ENCODE measurements at places on chromosomes 13 and 19.

DNA sequence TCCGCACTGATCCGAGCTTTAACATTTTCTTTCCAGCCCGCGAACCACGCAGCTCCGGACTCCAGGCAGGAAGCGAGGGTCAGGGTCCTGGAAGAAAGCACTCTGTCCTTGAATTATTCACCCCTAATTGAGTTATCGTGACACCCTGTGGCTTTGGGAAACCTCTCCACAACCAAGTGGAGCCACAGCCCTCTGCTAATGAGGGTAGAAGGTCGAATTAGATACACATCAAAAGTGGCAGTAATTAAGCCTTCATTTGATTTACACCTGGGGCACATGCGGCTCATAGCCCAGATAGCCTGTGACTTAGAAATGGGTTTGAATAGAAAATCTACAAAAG lies 15.9 kb upstream of the RNF17 start:
- DNase-seq: no peak

DNA sequence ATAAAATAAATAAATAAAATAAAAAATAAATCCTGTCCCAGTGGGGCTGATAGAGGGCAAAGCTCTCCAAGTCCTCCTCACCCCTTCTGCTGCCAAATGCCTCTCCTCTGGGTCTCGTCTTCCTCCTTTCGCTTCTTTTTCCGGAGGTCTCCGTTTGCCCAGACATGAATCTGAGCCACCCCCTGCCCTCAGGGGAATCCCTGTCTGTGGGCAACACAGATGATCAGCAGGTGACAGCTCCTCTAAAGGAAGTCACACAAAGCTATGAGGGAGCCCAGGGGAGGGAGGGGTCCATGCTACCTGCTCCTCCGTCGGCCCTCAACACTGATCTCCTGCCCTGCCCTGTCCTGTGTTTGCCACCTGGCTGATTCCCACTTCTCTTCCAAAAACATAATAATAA lies 479 bp downstream of the TMEM150B start:
- no peak for DNase-seq

DNA sequence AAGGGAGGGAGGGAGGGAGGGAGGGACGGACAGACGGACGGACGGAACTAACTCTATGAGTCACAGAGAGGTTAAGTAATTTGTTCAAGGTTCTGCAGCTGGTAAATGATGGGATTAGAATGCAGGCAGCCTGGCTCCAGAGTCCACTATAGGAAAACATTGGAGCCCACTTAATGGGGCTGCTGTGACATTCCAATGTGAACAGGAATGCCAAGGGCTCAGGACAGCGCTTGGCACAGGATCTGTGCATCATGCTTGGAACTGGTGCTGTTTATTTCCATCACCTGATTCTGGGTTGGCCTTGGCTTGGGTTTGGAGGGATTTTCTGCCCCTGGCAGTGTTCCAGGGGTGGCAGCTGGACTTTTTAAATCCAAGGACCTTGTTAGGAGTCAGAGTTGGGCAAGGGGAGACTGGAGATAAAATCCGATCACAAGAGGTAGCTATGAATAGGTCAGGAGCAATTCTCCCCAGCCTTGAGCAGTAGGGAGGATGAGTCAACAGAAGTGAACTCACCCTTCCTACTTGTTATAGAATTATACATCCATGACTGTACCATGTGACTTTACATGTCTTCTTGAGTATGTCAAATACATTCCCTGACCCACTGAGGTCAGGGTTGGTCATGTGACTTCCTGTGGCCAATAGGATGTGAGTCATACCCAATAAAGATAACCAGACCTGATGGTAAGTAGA lies 7.8 kb upstream of the HIF3A start:
- DNase-seq: no peak

DNA sequence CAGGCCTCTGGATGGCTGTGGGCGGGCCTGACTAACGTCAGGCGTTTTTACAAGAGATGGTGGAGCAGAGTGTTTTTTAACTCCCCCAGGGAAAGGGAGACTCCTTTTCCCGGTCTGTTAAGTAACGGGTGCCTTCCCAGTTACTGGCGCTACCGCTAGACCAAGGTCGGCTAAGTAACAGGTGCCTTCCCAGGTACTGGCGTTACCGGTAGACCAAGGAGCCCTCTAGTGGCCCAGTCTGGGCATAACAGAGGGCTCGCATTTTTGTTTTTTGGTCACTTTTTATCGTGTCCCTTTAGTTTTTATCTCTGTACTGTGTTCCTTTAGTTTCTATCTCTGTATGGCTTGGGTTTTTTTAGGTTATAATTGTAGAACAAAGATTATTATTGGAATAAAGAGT lies 10.0 kb downstream of the ZNF383 start:
- DNase-seq: peak; percentile 49

GRCh38 chr19:41784312-41784711 lies 12.1 kb upstream of the CEACAM3 start:
- no peak for DNase-seq

- DNase-seq: no peak
These were observed 227 bp downstream of the OVOL3 start for GRCh38 chr19:36111200-36111539.

- DNase-seq: peak; percentile 51
These were observed 2.3 kb upstream of the C1QTNF9B start for GRCh38 chr13:23899555-23899954.

- no peak for DNase-seq
These were observed 62.4 kb downstream of the AKAP11 start for GRCh38 chr13:42334329-42334706.

DNA sequence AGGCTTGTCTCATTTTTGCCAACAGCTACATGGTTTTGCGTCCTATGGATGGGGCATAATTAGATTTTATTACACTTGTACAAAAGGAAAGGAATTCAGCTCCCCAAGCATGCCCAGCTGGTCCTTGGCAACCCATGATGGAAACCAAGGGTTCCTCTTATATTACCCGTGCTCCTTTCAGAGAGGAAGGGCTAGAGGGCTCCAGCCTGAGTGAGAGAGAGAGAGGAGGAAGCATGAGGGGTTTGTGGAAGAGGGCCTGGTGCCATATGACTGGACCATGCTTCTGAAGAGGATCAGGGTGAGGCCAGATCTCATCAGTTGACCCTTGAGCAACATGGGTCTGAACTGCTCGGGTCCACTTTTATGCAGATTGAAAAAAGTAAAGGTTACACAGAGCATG lies 3.5 kb upstream of the RPS9 start:
- DNase-seq: no peak

DNA sequence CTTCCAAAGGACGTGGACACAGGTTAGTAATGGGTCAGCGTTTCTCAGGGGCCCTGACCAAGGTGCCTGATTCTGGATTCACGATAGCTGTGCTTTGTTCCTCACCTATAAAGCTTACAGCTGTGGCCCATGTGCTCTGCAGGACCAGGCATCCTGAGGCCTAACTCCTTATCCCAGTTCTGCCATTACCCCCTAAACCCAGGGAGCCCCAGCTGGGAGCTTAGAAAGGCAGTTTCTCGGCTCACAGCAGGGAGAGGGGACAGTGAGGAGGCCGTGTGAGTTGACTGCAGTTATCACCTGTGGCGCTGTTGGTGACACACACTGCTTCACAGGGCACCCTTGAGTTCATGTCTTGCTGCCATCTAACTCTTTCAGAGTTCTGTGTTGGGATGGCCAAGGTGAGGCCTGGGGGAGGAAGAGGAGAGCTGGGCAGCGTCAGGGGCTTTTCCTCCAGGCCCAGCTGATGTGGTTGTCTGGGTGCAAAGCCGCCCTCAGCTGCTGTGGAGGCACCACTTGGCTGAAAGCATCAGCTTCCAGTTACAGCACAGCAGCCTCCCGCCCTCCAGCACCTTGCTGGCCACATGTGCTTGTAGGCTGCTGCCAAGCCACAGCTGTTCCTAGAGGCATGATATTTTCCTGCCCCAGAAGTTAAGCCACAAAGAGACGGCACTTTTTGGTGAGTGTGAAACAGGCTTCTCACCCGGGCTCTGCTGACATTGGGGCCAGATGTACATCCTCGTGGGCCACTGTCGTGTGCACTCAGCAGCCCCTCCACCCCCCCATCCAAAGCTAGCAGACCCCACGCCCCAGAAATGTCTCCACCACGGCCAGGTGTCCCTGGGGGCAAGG lies 99.6 kb upstream of the MCF2L start:
- no peak for DNase-seq

DNA sequence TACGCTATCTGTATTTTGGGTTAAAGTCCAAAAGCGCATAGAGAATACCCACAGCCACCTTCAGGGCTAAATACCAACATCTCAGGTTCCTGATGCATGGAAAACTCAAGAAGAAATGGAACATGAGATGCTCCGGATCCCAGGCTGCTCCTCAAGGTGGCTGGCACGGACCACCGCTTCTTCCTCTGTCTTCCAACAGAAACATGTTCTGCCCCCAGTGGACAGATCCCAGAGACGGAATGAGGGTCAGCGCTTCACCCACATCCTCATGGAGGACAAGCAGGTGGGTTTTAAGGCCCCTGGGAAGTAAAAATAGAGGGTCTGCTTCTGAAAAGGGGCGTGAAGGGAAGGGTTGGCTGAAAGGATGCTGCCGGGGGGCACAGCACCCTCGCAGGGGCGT lies 17.3 kb downstream of the COL4A1 start:
- no peak for DNase-seq

DNA sequence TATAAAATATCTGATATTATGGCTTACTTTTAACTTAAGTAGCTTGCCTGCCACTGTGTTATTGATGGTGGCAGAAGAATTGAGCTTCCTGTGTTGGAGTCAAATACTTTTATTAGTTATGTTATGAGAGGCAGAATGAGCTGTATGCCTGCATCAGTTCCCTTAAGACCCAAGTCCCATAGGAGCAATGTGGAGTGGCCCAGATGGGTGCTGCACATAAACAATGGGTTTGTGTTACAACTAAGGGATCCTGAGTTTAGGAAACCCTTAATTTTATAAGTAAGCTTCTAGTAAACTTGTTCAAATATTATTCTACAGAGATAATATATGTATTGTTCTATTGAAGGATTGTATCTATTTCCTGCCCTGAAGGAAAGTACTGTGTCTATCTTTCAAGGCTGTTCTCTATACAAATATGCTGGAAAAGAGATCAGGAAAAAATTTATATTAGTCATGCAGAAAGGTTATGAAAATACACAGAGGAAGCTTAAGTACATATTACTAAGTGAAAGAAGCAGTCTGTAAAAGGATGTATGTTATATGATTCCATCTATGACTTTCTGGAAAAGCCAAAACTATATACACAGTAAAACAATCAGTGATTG lies 2018.0 kb upstream of the PCDH20 start:
- DNase-seq: no peak

DNA sequence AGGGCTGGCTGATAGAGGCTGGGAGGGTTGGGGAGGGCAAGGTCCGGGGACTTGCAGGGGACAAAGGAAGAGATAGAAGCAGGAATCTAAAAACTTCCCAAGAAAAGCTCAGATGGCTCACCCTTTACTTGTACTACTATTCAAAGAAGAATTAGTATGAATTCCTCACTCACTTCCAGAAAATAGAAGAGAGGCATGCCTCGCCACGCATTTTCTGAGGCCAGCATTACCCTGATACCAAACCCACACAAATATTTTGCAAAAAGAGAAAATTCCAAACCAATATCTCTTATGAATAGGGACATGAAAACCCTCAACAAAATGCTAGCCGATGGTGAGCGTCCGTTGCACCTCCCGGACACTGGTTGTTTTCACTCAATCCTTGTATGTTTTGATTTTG lies 54.0 kb downstream of the ING1 start:
- DNase-seq: no peak

DNA sequence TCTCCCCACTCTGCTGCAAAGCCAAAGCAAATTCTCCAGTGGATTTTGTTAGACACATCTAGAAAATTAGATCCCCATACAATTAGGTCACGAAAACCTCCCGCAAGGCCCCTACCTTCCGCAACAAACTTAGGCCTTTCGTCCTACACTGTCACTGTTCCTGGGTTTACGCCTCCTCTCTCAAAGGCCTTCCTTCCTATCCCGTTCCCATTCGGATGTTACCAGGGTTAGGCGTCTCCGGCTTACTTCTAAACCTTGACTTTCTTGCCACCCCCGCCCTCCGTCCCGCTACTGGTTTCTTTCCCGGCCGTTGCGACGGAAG lies 754 bp downstream of the RNF6 start:
- no peak for DNase-seq

DNA sequence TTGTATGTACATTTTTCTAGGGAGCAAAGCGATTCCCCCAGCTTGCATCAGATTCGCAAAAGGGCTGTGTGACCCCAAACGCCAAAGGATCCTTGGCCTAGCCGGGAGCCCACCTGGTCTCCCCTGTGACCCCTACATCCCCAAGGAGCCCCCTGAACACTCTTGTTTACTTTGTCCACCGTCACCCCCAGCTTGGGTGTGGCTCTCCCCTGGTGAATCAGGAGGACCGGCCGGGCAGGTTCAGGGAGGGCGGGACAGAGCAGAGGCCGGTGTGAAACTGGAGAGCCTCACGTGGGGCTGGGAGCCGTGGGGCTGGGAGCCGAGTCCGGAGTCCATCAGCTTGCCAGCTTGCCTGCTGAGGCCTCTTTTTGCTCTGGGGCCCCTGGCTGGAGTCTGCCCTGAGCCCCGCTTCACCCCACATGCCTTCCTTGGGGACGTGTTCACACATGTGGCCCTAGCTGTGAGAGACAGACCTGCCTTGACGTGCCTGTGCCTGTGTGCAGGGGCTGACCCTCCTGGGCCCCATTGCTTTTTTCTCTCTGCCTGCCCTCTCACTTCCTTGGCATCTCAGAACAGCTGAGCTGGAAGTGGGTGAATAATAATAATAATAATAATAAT lies 2.0 kb downstream of the ITPKC start:
- DNase-seq: no peak

GRCh38 chr13:22040810-22041364 lies 370.0 kb downstream of the FGF9 start:
- DNase-seq: no peak

- no peak for DNase-seq
These were observed 187.9 kb downstream of the USP12 start for GRCh38 chr13:26983543-26984320.

DNA sequence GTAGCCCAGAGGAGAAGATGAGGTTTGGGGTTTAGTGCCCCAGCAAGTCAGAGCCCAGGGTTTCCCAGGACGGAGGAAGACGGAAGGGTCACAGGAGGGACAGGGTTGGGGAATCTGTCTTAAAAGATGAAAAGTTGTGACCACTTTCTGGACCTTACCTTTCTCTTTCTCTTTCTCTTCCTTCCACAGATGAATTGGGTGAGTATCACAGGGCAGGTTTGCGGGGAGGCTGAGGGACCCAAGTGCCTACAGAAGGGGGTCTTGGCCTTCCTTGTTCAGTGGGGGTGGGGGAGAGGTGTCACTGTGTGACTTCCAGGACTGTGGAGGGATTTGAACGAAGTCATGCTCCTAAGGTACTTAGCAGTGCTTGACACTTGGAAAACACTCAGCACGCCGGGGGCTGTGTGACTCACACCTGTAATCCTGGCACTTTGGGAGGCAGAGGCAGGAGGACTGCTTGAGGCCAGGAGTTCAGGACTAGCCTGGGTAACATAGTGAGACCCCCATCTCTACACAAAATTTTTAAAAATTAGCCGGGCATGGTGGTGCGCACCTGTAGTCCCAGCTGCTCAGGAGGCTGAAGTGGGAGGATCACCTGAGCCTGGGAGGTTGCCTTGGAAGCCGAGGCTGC lies 8.5 kb downstream of the RELB start:
- no peak for DNase-seq

All from CD4-positive, alpha-beta T cell treated with Interleukin-21 for 1 hour (primary cell).